Stimulated activated naive CD4-positive, alpha-beta T cell (primary cell): ENCODE measurements at places on chromosomes 2 and 18.

DNA sequence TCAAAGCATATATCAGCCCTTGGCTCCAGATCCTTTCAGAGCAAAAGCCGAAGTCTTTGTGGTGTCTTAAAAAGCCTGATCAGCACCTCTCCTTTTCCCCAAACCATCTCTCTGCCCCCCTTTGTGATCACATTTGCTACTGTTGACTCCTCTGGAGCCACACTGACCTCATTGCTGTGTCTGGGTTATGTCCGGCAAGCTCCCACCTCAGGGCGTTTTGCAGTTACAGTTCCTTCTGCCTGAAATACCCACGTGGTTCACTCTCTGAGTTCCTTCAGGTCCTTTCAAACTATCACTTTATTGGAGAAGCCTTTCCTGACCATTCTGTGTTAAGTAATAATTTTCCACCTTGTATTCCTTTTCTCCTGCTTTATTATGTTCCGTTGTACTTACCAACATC, 11.8 kb downstream of the C2orf69 start:
- no peak for DNase-seq

- no peak for DNase-seq
These were observed 45.1 kb upstream of the GPC1 start for GRCh38 chr2:240390091-240391073.

- no peak for DNase-seq
These were observed 428.4 kb upstream of the HNMT start for GRCh38 chr2:137535897-137536296.

DNA sequence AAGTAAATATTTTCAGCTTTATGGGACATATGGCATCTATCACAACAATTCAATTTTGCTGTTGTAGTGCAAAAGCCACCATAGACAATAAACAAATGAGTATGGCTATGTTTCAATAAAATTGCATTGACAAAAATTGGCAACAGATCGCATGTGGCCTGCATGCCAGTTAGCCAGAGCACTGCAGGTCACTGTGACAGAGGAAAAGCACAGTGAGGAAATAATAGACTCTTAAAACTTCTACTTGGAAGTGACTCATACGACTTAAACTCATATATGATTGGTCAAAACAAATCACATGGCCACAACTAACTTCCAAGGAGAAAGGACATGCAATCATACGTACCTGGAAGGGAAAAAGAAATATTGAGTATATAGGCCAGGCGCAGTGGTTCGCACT, 44.4 kb downstream of the EXOC6B start:
- DNase-seq, result no peak

GRCh38 chr2:133414486-133415209, 153.6 kb downstream of the NCKAP5 start:
- DNase-seq, result no peak

GRCh38 chr2:78553866-78554647, 471.4 kb upstream of the REG3G start:
- DNase-seq, result no peak

GRCh38 chr2:183678908-183679307, 554.7 kb downstream of the NUP35 start:
- no peak for DNase-seq

DNA sequence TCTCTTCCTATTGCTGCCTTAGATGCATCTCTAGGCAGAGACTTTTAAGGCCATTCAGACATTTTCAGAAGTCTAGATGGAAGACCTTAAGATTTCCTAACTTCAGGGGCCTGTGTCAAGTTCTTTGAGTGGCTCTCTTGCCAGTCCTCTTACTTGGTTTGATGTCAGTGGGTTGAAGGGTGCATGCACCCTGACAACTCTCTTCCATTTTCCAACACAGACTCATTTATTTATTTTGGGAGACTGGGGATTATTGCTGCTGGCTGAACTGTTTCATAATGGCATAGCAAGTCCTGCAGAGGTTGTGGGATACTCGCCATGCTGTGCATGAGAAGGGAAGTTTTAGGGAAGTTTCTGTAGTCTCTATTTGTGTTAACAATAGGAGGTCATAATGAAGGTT, 39.0 kb upstream of the ACADL start:
- no peak for DNase-seq

DNA sequence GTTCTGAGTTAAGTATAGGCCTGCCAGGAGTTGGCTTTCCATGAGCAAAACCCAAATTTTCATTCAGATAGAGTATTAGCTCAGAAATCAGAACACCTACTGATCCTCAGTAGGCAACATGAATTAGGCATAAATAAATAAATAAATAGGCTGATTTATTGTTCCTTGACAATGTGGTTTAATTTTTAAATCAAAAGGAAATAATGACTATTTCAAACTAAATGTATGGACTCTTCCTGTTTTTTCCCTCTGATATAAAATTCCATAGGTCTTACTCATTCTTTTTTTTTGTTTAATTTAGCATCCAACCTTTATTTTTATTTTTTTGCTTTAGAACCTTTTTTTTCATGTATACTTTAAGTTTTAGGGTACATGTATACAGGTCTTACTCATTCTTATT, 140.2 kb upstream of the ITGA6 start:
- no peak for DNase-seq

GRCh38 chr18:37019157-37019827, 190.4 kb downstream of the KIAA1328 start:
- DNase-seq, result no peak

DNA sequence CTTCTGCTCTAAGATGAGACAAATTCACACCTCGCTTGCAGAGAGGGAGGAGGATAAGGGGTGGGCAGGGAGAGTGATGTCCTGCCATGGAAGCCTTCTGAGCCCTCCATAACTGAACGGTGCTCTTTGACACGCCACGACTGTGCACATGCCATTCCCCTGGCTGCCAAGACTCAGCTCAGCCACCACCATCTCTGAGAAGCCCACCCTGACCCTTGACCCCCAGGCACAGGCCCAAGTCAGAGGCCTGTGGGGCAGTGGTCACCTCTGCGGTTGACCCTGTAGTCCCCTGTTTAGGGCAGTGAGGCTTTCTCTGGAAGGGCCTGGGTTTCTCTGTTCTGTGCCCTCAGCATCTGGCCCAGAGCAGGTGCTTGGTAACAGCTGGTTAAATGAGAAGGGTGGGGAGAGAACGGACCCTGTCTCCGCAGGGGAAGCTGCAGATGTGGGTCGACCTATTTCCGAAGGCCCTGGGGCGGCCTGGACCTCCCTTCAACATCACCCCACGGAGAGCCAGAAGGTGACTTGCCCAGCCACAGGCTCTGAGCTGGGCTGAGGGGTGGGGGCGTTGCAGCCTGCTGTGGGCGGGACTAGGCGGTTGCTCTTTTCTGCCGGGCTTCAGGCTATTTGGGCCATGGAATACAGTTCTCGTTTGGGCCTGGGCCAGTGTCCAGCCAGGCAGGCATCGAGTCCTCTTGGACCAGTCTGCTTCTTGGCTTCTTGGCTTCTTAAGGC, 215.1 kb downstream of the DYSF start:
- no peak for DNase-seq

GRCh38 chr2:134763164-134763710, 44.4 kb upstream of the TMEM163 start:
- DNase-seq, result no peak

DNA sequence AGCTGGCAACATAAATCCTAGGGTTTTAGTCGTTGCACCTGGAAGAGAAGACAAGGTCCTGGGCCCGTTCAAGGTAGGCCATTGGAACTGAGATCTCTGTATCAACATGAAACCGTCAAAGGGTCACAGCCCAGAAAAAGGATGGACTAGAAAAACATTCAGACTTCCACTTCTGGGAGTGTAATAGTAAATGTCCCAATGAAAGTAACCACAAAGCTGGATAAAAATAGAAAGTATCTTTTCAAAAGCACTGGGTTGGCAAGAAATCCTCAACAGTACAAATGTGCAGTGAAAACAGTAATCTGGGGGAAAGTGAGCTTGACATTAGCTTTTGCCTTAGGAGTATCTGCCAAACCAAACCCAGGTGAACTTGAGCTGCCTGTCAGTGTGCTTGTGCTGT, 12.9 kb downstream of the CGREF1 start:
- no peak for DNase-seq

DNA sequence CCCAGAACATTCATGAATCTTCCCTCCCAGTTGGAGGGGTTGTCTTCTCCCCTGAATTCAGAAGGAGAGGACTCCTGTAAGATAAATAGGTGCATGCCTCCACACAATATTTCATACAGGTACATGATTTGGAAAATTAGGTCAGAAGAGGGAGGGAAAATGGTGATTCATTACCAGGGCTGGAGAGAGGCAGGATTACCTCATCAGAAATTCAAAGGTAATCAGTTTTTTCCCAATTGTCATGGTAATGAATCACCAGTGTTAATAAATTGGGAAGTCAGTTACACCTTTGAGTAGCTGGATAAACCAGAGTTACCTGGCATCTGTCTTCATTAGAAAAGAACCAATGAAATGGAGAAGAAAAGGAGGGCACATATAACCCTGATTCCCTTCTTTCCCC, 128.5 kb downstream of the EN1 start:
- DNase-seq, result no peak

- DNase-seq, result no peak
These were observed 164.4 kb upstream of the MGAT5 start for GRCh38 chr2:134089454-134089853.

GRCh38 chr2:71513096-71513495, 59.7 kb downstream of the DYSF start:
- DNase-seq, result no peak
